ENCODE measurements at places on chromosomes 1 and 21.
A peak's percentile ranks its signal among the peaks of the same experiment; 100 is the strongest.

GRCh38 chr1:209657918-209658317, 5.7 kb upstream of the LAMB3 start:
- DNase-seq = no peak

DNA sequence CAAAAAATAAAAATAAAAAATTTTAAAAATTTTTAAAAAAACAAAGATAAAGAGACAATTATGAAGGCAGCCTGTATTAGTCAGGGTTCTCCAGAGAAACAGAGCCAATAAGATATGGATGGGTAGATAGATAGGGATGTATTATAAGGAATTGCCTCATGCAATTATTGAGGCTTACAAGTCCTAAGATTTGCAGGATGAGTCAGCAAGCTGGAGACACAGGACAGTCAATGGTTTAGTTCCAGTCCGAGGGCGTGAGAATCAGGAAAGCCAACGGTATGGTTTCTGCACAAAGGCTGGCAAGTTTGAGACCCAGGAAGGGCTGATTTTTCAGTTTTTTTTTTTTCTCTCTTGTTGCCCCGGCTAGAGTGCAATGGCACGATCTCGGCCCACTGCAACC, 24.1 kb upstream of the EIF4G3 start:
- no peak for DNase-seq

DNA sequence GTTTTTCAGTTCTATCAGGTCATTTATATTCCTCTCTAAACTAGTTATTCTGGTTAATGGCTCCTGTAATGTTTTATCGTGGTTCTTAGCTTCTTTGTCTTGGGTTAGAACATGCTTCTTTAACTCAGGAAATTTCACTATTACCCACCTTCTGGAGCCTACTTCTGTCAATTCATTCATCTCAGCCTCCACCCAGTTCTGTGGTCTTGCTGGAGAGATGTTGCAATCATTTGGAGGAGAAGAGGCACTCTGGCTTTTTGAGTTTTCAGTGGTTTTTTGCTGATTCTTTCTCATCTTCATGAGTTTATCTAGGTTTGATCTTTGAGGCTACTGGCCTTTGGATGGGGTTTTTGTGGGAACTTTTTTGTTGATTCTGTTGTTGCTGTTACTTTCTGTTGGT, 213.0 kb downstream of the BRINP2 start:
- DNase-seq = no peak

DNA sequence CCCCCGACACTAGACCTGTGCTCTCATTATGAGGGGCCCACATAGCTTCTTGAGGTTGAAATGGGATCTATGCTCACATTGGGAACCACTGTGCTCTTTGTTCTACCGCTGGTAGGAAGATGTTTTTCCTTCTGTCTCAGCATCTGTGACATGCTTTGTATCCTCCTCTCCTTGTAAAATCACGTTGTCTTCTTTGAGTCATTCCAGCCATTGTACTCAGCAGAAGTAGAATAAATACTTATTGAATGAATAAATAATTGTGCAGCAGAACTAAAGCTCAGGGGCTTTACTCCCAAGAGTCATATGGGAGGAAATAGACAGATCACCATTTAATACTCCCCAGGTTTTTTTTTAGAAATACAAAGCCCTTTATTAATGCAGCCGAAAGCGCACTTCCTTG, 66.3 kb upstream of the EDEM3 start:
- no peak for DNase-seq

GRCh38 chr1:246987083-246987690, 20.7 kb downstream of the ZNF695 start:
- DNase-seq = no peak

- DNase-seq = no peak
Observed at GRCh38 chr1:225318706-225319575, 108.9 kb downstream of the LBR start.

- DNase-seq = no peak
Observed at GRCh38 chr1:76336931-76337371, 262.4 kb downstream of the ST6GALNAC3 start.

DNA sequence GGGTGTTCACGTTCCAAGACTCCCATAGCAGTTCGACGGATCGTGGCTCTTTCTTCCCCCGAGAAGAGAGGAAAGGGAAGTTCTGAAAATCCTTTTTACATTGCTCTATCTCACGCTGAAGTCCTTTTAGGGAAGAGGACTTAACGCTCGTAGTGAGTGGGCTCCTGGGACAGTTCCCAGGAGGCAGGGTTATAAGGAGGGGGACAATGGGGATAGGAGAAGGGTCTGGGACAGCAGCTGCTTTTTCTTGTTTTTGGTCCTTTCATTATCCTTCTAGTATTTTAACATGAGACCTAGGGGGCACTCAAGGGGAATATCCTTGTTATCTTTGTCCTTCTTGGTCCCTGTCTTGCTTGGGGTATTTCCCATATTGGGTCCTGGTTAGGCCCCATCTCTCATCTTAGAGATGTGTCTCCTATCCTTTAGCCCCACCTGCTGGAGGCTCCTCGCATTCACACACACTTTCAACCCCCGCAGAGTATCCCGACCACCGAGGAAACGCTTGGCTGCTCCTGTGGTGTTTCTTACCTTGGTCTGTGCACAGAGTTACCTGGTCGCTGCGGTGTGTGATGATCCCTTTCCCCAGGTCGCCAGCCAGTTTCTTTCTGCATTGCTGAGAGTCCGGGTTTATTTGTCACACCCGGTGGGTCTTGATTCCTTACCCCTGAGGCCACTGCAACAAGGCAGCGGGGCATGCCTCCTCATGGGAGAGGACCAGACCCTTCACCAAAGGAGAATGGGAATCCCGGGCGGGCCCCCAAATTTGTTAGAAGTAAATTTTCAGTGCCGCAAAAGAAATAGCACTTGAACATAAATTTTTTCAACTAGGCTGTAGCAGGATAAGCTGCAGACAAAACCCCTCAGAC, 29.7 kb downstream of the SCCPDH start:
- peak; percentile 40 for DNase-seq

Data from hematopoietic multipotent progenitor cell treated with erythropoietin and hydrocortisone succinate and interleukin-3 and kit ligand, for 17 days (in vitro differentiated cells).